ENCODE measurements at places on chromosomes 16 and 17. TPM values are rescaled to one million over a fixed set of nuclear protein-coding genes. Genes with fewer than 3 reads are reported as not detected.
A peak's percentile ranks its signal among the peaks of the same experiment; 100 is the strongest.

FOXC2 gene
- 0.10 TPM for total RNA-seq

CA4 gene
- total RNA-seq: 3.2 TPM

ESRP2 gene
- 22.9 TPM for total RNA-seq

ST3GAL2 gene
- total RNA-seq: 23.6 TPM

- DNase-seq: peak; percentile 56
Observed at GRCh38 chr17:44307387-44308186, 814 bp upstream of the RUNDC3A start.

- no peak for DNase-seq
Observed at GRCh38 chr17:53627511-53627910, 195.2 kb upstream of the KIF2B start.

DNA sequence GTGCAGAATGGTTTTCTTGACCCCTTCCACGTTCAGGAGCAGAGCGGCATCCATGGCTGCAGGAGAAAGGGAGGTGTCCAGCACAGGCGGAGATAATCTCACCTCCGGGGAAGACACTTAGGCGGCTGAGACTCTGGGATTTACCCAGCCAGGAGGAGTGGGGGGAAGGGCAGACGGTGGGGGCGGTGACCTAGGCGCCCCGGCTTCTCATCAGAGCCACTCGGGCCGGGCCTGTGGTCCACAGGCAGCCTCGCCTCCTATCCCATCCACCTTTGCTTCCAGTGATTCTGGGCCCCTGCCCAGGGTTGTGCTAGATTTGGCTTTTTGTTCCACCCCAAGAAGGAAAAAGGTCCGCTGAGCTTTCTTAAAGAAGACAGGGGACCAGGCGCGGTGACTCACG, at the start of gene AIPL1:
AIPL1 (minus strand) TSS at position 71 of the 400 bp plus-strand sequence; CDS start at position 54, 17 bp downstream.
- no peak for DNase-seq

DNA sequence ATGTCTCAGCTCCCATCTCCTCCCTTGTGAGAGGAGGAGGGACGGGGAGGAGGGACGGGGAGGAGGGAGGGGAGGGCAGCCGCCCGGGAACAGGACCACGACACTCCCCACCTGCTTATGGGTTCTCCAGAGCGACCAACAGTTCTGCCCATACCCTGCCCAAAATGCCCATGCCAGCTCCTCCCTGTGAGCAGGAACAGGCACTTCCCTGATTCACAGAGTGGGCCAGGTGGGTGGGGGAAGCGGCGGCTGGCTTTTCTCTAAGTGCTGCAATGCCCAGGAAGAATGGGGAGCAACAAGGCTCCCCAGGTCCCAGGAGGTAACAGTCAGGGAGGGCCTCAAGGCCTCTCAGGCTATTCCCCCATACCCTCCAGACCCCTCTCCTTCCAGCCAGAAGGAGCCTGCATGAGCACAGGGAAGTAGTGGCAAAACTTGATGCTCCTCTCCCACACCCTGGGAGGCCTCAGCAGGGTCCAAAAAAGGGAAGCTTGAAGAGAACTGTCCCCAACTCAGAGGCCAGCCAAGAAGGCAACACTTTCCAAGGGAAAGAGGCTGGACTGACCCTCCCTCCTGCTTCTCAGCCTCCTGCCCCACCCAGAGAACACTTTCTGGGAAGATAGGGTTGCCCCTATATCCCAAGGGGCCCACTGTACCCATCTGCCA, 53.8 kb downstream of the MYO18A start:
- DNase-seq: no peak

DNA sequence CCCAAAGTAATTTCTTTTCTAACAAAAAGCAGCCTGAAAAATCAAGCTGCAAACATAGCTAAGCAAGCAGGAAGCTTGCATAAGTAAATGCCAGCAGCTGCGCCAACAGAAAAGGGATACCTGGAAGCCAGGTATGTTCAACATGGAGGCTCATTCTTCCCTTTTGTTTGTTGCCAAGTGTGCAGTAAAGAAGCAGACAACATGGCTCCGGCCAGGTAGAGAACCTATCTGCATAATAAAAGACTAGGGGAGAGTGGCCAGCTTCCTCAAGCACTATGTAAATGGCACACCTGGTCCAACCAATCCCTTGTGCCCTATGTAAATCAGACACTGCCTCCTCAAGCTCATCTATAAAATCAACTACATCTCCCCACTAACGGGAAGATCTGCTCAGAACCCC, 1407.0 kb downstream of the CDH11 start:
- DNase-seq: no peak

DNA sequence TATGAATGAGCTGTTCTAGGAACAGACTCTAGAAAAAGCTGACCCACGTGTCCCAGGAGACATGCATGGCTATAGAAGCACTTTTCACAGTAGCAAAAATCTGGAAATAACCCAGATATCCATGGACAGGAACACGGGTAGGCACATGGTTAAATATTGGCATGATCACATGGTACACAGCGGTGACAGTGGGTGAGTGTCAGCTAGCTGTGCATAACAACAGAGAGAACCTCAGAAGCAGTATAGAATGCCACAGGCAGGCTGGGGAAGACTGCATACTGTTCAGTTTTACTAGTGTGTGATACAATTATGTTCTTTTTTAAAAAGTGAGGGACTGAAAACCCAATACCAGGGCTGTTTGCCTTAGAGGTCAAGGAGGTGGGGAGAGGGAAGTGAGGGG, 31.4 kb downstream of the EPN2 start:
- DNase-seq: no peak

- DNase-seq: no peak
Observed at GRCh38 chr16:71504901-71505300, 15.8 kb upstream of the ZNF19 start.

DNA sequence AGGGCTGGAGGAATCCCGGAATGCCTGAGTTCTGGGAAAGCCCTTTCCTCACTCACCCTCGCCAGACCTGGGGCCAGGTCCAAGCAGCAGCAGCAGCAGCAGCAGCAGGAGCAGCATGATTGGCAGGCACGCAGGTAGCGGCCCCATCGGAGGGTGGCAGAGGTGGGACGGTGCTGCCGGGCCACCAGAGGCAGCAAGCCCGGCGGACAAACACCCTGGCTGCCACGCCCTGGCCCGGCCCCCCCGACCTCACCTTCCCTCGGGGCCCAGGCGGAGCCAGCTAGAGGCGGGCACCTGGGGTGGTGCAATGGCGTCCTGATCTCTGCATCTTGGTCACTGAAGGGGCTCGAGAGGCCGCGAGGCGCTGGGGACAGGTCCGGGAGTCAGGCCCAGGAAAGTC, 122.4 kb downstream of the LAT start:
- no peak for DNase-seq

GRCh38 chr17:2034157-2034556, 4.2 kb downstream of the DPH1 start:
- no peak for DNase-seq

GRCh38 chr16:728131-728889, 1.4 kb downstream of the HAGHL start:
- no peak for DNase-seq
